HFFc6 (cell line): ENCODE measurements at places on chromosomes 6 and 20.

DNA sequence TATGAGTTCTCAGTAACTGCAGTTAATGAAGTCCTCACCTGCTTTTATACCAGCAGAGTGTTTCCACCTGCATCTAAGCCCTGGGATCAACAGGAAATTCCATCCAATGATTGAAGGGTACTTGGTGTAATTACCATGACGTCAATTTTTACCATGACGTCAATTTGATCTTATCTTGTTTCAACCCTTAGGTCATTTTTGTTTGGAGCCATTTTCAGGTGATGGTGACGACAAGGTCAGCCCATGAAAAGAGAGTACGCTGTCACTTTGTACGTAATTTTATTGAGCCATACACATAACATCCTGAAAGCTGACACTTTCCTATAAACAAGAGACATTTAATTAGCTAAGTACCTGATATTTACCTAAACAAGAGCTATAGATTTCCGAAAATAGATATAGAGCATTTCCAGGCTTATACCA is at the start of gene CGA:
TSS of gene CGA (minus strand) at position 20 of the 423 bp plus-strand sequence. CDS start 6,906 bp downstream, outside the sequence.
- DNase-seq: no peak

DNA sequence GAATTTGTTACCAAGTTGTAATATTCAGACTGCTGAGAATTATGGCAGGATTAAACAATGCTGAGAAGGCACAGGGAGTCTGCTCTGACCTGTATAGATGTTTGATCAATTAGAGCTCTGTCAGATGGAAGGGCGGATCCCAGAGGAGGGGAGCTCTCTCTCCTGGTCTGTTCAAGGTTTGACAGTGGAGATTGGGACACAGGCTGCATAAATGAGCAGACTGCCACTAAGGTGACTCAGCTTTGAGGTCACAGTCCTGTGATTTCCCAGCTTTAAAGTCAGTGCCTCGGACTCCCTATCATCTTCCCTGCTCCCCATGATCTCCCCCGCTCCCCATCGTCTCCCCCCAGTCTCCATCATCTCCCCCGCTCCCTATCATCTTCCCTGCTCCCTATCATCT is 59.2 kb upstream of the SLC22A23 start:
- peak; percentile 18 for DNase-seq

GRCh38 chr20:44979090-44979621 is 12.8 kb downstream of the STK4 start:
- no peak for DNase-seq

DNA sequence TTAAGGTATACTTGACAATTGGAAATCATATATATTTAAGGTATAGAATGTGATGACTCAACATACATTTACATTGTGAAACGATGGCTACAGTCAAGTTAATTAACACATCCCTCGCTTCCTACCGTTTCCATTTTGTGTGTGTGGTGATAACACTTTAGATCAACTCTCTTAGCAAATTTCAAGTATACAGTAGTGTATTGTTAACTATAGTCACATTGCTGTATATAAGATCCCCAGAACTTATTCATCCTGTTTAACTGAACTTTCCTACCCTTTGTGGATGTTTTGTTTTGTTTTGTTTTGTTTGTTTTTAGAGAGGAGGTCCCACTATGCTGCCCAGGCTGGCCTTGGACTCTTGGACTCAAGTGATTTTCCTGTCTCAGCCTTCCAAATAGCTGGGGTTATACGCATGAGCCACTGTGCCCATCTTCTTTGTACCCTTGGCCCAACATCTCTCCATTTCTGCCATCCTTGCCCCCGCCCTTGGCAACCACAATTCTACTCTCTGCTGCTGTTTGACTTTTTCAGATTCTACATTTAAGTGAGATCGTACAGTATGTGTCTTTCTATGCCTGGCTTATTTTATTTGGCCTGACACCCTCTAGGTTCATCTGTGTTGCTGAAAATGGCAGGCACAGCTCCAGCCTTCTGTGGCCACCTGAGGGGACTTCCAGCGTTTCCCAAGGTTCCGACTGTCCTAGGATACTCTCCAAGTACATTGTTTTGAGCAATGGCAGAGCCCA is 90.5 kb upstream of the SNX9 start:
- DNase-seq: no peak

DNA sequence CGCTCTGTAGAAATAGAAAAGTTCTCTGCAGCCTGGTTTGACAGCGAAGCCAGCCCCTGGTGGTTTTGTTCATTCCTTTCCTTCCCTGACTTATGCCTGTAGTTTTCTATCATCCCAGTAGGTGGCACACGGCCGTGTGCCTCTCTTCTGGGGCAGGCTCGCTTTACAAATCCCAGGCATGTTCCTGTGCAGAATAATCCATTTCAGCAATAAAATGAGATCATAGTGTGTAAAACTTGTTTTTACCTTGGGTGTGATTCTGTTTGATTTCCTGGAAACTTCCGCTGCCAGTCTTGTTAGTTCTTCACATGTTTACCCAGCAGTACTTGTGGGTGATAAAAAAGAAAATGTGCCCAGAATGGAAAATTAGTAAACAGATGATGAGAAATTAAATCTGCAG is 7.4 kb upstream of the INSM1 start:
- peak; percentile 56 for DNase-seq

- no peak for DNase-seq
Measured at GRCh38 chr20:59159493-59160376, 3.9 kb upstream of the ZNF831 start.

DNA sequence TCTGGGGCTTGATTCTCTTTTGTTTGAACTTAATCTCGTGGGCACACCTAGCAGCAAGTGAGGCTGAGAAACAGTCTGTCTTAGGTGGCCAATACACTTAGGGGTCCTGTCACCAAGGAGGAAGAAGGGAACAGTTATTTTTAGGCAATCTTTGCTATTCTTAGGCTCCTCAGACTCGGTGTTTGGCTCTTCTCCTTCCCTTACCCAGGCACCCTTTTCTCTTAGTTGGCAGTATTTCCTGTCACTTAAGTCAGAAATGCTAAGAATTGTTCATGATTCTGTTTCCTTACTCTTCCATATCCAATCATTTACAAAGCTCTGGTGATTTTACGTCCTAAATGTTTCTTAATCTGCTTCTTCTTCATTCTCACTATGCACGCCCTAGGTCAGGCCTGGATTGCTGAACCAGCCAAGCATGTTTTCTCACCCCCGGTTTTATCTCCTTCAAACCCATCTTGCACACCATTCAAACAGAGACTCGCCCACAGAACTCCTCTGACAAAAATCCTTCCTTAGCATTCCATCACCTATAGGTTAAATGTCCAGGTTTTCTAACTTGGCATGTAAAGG is 45.2 kb upstream of the TMEM217 start:
- no peak for DNase-seq

GRCh38 chr6:13635948-13636658 is 21.0 kb downstream of the NOL7 start:
- no peak for DNase-seq

- DNase-seq: no peak
Measured at GRCh38 chr20:52269321-52269720, 77.7 kb upstream of the ZFP64 start.

DNA sequence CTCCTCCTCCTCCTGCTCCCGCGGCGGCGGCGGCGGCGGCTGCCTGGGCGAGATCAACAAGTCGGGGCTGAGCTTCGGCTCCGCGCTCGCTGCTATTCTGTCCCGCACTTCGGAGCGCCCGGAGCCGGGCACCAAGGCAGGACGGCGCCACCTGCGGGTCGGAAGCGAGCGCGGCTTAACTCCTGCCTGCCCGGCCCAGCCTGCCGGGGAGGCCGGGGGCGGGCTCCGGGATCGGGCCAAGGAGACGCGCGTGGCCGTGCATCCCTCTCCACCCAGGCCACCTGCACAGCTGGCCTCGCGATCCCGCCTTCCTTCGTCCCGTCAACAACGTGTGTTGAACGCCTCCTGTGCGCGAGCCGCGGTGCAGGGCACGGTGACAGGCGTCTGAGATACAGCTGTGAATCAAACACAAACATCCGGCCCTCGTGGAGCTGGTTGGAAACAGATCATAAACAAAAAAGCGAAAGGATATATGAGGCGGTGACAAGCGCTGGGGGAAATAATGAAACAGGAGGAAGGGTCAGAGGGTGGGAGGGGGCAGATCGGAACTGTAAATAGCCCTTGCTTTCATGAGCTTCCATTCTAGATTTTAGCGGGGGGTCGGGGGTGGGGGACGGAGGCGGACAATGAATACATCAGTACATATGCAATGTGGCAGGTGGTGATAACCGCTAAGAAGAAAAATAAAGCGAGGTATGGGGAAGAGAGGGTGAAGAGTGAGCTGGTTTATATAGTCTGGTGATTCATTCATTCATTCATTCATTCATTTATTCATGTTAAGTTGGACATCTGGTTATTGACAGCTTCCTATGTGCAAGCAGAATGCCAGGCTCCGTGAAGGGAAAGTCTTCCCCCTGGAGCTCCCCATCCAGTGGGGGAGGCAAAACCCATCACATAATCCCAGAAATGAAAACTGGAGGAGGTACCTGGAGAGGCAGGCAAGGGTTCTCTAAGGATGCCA is 2.0 kb upstream of the KCNB1 start:
- DNase-seq: peak; percentile 59

GRCh38 chr6:159557031-159557430 is 136.0 kb downstream of the SOD2 start:
- no peak for DNase-seq

GRCh38 chr6:31304683-31305082 is 32.8 kb upstream of the HLA-C start:
- no peak for DNase-seq

GRCh38 chr6:101779051-101779844 is 385.7 kb downstream of the GRIK2 start:
- peak; percentile 39 for DNase-seq

DNA sequence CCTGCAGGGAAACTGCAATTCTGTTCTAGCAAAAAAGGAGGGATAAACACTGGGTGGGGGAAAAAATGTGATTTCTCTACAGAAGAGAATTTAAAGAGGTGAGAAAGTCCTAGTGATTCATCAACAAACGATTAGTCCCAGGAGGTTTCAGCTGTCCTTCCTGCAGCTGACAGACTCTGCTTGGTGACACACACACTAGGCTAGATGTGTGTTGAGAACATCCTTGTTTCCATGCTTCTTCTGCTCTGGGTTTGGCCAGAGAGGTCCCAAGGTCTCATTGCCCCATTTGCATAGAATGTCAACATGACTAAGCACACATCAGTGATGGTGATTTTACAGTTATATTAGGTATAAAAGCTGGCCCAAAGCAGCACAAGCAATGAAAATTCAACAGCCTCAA is 258.3 kb downstream of the NFATC2 start:
- DNase-seq: peak; percentile 4

- DNase-seq: no peak
Measured at GRCh38 chr6:26027491-26028211, 59.6 kb upstream of the HFE start.

GRCh38 chr6:47262231-47262630 is 47.5 kb downstream of the TNFRSF21 start:
- no peak for DNase-seq

DNA sequence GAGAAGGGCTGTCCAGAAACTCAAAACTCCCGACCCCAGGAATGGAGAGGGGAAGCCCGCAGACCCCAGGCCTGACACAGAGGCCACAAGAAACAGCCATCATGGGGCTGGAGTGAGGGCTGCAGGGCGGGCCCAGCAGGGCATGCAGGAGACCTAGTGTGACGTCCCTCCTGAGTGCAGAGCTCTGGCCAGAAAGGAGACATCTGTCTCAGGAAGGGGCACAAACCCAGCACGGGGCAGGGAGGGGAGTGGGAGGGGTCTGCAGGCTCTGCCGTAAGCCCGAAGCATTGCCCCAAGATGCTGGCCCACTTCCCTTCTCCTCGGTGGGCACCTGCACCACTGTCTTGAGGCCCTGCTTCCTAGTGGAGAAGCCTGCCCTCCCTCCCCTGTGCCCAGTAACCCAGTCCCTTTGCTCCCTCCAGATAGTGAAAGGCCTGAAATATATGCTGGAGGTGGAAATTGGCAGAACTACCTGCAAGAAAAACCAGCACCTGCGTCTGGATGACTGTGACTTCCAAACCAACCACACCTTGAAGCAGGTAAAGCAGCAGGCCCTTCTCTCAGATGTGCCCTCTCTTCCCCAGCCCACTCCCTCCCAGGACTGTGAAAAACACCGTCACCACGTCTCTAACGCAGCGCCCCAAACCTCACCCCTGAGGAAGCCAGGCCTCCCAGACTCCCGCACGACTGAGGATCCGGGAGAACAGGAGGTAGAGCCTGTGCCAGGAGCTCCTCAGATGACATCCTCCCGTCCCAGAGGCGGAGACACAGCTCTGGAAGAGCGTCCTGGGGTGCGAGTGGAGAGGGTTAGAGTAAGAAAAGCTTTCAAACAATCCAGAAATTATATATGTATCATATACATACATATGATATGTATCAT is 9.7 kb downstream of the CST7 start:
- DNase-seq: no peak

- DNase-seq: no peak
Measured at GRCh38 chr20:64229507-64230061, 26.0 kb upstream of the PCMTD2 start.

GRCh38 chr6:20438462-20439070 is 36.9 kb downstream of the E2F3 start:
- no peak for DNase-seq

- peak; percentile 27 for DNase-seq
Measured at GRCh38 chr6:141677598-141678211, 455.0 kb upstream of the GJE1 start.

DNA sequence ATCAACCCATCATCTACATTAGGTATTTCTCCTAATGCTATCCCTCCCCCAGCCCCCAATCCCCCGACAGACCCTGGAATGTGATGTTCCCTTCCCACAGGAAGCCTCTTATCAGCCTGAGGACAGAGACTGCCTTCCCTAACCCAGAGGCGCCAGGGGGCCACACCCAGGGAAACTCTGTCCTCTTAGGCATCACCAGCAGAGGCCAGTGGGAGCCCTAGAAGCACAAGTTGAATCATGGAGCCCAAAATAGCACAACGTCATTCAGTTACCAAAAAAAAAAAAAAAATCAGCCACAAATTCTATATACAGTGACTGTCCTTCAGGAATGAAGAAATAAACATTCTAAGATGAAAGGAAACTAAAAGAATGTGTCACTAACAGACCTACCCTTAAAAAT is 625.7 kb downstream of the TFAP2A start:
- DNase-seq: peak; percentile 73

- peak; percentile 59 for DNase-seq
Measured at GRCh38 chr6:144265390-144265789, 19.7 kb upstream of the UTRN start.

DNA sequence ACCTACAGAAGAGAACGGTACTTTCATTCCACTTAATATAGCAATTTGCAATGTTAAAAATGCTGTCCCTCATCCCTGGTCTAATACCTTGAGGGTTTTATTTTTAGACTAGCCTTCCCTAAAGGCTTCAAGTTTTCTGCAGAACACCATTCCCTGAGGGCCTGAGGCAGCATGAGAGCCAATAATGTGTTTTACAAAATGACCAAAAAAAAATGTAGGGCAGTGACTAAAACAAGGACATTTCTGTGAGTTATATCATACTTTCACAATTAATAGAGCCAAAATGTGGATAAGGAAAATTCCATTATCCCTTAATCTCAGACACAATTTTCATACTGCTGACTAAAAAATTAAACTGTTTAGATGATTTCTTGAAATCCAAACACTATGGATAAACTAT is 22.7 kb downstream of the GPR63 start:
- DNase-seq: no peak

- DNase-seq: no peak
Measured at GRCh38 chr20:33827109-33827508, 16.0 kb downstream of the CHMP4B start.

- peak; percentile 3 for DNase-seq
Measured at GRCh38 chr20:18705910-18706309, 107.7 kb upstream of the SCP2D1 start.

- peak; percentile 73 for DNase-seq
Measured at GRCh38 chr6:4664117-4664626, 112.0 kb upstream of the CDYL start.

GRCh38 chr6:167979436-167980139 is 17.9 kb upstream of the KIF25 start:
- no peak for DNase-seq

- no peak for DNase-seq
Measured at GRCh38 chr20:63567386-63568169, 6.5 kb downstream of the HELZ2 start.
